CD4-positive, alpha-beta T cell (primary cell): ENCODE measurements at places on chromosomes 4 and X.

DNA sequence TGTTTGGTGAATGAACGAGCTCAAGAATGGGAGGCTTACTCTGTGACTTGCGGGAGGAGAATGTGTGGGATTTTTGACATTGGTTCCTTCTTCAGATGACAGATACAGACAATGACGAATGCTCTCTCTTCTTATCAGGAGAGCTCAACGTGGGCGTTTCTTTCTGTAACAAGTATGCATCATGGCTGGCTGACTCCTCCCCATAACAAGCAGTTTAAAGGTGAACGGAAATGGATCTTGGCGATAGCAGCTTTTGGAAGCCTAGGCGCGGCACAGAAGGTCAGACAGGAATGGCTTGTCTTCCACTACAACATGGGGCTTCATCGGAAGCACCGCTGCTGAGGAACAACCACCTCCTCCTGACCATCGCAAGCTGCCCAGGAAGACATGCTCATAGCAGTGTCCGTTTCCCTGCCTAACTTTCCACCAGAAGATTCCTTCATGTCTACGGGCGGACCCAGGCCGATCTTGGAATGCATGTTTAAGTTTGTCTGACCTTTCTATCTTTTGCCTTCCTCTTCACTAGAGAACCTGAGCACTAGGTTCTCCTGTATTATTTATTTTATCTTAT lies 18.3 kb upstream of the ACSL1 start:
- DNase-seq = no peak

DNA sequence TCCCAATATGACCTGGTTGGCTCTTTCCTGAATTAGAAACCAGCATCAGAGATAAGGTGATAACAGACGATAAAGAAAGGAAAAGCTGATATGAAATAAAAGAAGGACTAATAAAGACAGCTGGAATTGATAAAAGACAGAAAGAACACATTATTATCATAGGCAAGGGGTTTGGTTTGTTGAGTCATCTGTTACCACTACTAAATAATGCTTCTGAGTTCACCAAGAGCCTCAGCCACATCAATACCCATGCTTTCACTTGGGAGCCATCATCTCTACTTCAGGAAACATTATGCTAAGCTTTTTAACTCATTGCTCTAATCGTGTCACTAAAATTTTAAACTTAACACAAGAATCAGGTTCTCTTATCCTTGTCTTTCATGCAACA lies 27.6 kb downstream of the ANXA5 start:
- no peak for DNase-seq

DNA sequence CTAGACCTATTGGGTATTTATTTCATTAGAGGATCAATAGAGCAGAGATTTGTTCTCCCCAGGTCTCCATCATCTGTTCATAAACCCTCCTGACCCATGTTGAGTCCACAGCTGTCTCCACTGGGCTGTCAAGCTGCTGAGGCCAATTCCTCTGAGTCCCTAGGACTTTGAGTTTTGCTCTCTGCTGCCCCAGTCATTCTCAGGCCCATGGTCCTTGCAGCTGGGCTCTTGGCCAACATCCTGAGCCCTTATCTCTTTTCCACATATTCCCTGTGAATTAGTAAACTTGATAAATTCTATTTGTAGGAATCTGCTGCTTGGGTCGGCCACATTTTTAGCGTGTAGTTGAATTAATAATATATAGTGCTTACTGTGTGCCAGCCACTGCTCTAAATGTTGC lies 41.9 kb downstream of the FHL1 start:
- DNase-seq = no peak

DNA sequence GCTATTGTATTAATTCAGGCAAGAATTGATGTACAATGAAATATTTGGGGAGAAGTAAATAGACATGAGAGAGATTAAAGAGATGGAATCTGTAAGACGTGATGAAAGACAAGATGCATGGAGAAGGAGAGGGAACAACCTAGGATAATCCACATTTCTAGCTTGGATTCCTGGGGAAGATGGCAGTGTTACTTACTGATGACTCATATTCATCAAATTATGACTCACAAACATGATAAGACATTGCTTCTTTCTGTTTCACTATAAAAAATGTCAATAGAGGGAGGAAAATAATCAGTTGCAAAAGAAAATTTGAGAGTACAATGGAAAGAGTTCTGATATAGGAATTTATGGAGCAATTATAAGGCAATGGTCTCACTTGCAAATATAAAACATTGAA lies 104.1 kb upstream of the BMP3 start:
- DNase-seq = no peak

DNA sequence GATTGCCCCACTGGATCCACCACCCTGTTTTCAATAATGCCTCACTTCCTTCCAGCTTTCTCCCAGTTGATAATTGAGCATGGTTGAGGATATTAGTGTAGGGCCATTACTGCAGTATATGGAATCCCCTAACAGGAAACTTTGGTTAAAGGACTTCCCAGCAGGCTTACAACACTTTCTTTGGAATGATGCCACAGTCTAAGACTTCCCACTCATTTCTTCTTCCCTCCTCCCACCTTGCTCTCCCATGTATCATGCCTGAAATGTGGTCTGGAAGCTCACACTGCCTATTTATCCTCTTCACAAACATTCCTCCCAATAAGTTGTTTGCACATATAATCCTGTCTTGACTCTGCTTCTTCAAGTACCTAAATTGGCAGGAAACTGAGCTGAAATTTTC lies 863.3 kb downstream of the CENPC start:
- no peak for DNase-seq

- DNase-seq = peak; percentile 14
Observed at GRCh38 chr4:141645611-141646340, 9.4 kb downstream of the IL15 start.

- DNase-seq = no peak
Observed at GRCh38 chr4:67580577-67580976, 22.1 kb downstream of the STAP1 start.

DNA sequence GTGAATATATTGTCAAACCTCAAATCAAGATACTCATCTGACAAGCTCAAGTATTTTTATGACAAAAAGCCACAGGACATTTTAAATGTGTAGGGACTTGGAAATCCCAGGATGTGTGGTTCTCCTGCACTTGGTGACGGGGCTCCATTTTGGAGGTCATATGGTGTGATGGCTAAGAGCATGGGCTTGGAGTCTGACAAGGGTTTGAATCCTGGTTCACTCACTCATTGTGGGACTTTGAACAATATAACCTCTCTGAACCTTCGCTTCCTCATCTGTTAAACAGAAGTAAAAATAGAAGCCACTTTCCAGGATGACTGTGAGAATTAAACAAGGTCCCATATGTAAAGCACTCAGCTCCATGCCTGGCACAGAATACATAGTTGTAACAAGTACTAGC lies 99.6 kb downstream of the SMIM20 start:
- DNase-seq = no peak

- no peak for DNase-seq
Observed at GRCh38 chr4:157372567-157372966, 152.0 kb downstream of the GRIA2 start.

GRCh38 chrX:17521871-17522693 lies 147.1 kb downstream of the NHS start:
- no peak for DNase-seq

DNA sequence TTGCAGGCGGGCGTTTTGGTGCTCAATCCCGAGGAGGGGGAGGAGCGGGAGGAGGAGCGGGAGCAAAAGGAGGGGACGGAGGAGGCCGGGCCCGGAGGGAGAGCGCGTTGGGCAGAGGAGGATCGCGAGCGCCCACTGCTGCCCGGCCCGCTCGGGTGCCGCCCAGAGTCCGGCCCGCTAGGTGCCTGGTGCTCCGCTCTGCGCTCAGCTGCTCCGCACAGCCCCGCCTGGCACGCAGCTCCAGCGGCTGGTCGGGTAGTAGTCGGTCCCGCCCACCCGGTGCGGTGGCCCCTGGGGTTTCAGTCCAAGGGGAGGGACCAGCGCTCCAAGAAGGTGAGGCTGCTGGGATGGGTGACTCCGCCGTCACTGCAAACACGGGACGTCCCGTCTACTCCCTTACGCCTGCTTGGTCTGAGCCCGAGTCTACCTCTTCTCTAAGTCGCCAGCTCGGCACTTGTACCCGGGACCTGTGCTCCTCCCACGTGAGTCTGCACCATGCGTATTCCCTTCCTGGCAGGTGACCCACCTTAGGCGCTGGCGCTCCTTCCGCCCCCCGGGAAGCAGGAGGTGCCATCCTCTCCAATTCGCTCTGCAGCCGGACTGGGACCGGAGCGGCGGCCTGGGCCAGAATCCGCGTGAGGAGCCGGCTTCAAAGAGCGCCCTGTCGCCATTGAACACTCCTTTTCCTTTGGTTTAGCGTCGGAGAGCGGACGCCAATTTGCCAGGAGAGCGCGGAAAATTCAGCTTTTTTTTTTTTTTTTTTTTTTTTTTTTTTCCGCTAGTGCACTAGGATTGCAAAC lies 405 bp upstream of the HS3ST1 start:
- DNase-seq = no peak

DNA sequence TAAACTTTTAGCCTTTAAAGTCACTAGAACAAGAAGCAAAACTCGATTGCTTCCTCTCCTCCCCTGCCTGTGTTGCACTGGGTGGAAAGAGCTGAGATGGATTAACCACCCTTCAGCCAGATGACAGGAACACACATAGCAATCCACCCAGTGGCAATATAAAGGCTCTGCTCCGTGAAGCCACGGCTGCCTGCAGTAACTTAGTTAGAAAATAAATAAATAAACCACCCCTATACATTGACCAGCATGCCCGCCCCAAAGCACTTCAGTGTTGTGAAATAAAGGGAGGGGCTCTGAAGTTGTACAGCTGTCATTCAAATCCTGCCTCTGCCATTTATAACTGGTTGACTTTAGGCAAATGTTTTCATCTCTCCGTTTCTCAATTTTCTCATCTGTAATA lies 217.1 kb upstream of the LDB2 start:
- no peak for DNase-seq

DNA sequence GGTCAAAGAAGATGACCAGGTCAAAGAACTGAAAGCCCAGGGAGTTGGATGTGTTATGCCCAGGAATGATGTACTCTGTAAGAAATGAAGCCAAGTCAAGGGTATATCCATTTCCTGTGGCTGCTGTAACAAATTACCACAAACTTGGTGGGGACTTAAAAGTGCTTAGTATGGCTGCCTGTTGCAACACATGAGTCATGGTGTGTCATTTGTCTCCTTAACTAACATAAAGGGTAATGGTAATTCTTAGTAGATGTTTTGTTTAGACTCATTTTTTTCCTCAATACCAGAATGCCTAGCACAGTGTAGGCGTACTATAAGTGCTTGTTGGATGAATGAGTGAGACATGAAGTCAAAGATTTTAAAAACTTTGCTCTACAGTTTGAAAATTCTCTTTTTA lies 45.7 kb downstream of the SYTL5 start:
- DNase-seq = no peak

GRCh38 chr4:121421594-121421993 lies 40.8 kb upstream of the QRFPR start:
- no peak for DNase-seq

DNA sequence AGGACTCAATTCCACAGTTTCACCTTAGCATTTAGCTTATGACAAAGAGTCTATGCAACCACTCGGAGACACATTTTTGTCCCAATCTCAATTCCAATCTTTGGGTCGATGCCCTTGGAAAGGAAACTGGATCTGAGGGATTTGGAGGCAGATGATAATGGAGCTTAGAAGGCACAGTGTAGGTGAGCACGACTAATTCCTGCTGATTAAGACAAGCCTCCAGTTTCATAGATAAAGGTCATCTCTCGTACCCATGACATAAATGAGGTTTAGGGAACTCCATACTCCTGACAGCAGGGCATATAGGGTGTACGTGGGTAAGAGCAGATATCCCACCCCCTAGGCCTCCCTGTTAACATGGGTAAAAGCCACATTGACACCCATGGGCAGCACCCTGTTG lies 24.4 kb upstream of the ZNF718 start:
- no peak for DNase-seq

DNA sequence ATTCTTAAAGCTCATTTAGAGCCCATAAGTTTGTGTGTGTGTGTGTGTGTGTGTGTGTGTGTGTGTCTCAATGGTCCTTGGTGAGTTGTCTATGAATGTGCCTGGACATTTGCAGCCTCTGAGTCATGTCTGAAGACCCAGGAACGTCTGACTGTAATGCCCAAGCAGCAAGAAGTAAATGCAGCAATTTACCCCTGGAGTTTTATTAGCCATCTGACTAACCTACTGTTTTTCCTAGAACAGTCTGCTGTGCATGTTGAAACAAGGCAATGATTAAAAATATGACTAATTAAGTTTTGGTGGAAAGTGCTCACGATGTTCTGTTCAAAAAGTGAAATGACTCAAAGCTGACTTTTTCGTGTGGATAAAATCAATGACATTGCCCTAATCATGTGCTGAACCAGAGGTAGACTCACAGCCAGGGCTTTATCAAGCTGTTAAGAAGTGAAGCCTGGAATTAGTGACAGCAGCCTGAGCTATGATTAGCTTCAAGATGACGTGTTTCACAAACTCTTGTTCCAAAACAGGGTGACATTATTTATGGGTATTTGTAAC lies 201.6 kb downstream of the CPE start:
- no peak for DNase-seq

GRCh38 chr4:7237873-7238272 lies 45.5 kb downstream of the SORCS2 start:
- DNase-seq = no peak

DNA sequence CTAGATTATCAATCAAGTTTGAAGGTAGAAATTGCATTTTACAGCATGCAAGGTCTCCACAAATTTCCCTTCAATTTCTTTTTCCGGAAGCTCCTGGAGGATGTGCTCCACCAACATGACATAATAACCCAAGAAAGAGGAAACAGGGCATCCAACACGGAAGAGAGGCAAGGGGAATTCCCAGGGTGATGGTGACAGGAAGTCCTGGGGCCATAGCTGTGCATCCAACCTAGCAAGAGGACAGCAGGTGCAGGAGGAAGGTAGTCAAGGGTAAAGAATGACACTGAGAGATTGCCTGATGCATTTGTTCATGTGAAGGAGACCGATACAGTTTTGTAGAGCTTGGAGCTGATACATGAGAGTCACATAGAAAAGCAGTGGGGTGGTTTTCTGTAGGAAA lies 115.7 kb upstream of the LSM6 start:
- DNase-seq = no peak

GRCh38 chr4:38004062-38004461 lies 43.9 kb downstream of the PTTG2 start:
- DNase-seq = no peak

DNA sequence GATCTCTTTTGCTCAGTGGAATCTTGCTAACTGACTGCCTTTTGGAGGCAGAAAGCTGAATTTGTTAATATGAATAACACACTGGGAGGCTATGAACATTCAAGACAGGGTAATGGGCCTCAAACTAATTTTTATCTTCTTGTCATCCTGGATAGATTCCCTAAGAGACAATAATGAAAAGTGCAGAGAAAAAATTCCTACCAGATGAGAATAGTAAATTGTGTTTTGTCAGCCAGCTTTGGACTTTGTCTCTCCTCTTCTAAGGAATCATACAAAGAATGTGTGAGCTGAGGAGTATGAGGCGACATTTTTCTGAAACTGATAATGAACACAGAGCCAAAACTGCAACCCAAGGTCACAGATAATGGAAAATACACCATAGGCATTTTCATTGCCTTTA lies 649.3 kb downstream of the IQCM start:
- no peak for DNase-seq

GRCh38 chr4:47505666-47506065 lies 20.6 kb downstream of the ATP10D start:
- no peak for DNase-seq
